Vagina (tissue), 2 donors: ENCODE measurements at places on chromosomes 13 and 19.

DNA sequence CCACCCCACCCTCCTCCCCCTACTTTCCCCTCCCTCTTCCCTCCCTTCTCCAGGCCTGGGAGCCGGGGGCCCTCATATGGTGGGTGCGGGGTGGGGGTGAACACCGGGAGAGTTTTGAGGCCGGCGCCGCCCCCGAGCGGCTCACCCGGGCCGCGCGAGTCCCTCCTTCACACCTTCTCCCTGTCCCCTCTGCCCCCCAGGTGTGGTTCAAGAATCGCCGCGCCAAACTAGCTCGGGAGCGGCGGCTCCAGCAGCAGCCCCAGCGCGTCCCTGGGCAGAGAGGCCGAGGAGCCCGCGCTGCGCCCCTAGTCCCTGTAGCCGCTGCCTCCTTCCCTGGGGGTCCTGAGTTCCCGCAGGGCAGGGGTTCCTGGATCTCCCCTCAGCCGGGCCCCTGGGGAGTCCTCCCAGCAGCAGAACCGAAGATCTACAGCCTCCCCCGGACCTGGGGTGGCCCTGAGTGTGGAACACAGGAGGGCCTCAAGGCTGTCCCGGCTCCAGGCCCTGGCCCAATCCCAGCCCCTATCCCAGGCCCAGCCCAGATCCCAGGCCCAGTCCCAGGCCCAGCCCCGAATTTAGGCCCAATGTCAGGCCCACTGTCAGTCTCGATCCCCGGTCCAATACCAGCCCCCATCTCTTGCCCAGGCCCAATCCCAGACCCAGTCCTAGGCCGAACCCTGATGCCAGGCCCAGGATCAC, 1.7 kb downstream of the TPRX2 start:
- DNase-seq: no peak

DNA sequence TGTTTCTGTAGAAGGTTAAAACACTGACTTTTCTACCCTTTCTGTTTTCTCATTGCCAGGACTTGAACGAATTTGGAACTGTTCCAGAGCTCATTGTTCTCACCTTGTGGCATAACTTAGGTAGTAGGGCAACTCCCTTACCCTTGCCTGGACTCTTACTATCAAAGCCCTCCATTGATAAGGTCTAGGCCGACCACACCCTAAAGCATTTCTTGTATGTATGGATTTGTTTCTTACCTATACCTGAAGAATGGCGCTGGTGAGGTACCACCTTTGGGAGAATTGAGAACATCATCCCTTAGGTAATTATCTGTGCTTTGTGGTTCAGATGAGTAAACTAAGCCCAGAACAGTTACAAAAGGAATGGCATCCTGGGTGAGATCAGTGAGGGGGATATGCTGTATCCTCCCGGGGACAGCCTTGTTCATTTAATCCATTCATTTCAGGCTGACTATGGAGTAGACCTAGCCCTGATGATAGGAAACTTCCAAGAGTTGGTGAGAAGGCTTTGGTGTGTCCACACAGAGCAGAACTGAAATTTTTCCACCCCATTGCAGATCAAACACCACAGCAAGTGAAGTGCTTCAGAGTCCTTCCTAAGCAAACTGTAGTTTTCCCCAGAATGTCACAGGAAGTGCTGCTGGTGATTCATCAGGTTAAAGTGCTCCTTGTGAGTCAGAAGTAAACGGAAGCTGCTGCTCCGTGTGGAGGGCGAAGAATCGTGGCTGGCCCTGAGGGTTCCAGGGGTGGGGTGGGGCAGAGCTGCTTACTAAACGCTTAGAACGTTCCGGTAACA, 113.0 kb downstream of the TEX26 start:
- no peak for DNase-seq

DNA sequence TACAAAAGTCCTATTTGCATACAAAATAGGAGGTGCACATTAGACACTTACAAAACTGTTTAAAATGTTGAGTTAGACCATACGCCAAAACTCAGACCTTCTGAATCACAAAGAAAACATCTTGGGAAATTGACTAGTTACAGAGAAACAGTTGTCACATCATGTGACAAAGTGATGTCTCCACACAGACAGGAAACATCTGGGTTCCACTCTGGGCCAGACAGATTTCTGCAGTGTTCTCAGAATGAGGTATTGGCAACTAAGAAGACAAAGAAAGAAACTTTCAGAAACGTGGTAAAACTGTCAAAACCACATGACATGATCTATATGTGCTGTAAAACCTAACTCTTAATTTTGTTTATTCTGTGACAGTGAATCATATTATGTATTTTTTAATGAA, 6.7 kb downstream of the ZNF793 start:
- DNase-seq: no peak

GRCh38 chr13:33207615-33207961, 78.0 kb downstream of the STARD13 start:
- DNase-seq: no peak

- no peak for DNase-seq
Observed at GRCh38 chr13:76717092-76717491, 169.1 kb downstream of the KCTD12 start.

DNA sequence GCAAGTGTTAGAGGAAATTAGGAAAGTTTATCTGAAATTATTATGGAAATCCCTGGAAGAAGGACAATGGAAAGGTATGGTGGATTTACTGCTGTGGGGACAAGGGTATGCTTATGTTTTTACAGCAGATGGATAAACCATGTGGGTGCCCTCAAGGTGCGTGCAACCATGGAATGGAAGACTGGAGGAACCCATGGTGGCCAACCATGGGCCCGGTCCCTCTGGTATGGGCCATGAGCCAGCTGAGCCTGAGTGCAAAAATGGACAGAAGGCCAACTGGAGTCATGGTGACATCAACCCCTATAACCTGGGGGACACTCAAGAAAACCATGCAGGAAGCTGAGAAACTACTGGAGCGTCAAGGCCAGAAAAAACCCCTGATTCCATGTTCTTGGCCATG, 46.1 kb upstream of the ZNF726 start:
- DNase-seq: no peak

- no peak for DNase-seq
Observed at GRCh38 chr13:67095621-67096020, 134.5 kb downstream of the PCDH9 start.

GRCh38 chr13:44120849-44121755, 241.4 kb downstream of the LACC1 start:
- no peak for DNase-seq

DNA sequence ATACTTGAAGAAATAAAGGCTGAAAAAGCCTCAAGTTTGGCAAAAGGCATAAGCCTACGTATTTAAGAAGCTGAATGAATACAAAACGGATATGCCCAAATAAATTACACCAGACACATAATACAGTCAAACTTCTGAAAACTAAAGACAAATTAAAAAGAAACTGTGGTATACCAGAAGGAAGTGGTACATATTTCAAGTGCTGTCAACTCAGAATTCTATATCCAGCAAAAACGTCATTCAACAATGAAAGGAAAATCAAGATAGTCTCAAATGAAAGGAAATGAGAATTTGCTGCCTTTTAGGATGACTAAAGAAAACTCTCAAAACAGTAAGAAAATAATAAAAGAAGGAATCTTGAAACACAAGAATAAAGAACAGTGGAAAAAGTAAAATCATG, 69.5 kb downstream of the POLR1D start:
- no peak for DNase-seq

GRCh38 chr13:96672016-96672415, 322.3 kb downstream of the OXGR1 start:
- no peak for DNase-seq

DNA sequence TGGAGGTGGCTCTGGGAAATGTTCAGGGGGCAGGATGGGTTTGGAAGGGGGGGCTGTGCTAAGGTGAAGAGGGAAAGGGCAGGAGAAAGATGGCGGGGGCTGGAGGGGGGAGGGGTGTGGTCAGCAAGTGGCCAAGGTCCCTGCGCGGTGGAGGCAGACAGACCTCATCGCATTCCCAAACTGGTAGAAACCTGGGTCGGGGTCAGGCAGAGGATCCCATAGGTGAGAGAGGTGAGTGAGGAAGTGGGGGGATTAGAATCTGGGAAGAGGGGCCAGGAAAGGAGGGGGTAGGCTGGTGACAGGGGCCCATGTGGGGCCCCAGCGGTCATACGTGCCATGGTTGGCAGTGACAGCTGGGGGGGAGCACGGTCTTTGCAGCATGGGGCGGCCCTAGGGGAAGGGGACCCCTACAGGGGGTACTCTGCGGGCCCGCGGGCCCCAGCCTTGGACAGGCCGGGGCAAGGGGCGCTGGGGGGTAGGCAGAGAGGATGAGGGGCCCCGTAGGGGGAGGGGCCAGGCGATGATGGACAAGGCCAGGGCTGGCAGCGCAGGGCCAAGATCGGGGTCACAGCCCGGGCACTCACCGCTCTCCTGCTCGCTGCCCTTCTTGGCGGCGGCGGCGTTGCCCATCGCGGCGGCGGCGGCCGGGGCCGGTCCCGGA, 514 bp downstream of the PRKACA start:
- DNase-seq: no peak

DNA sequence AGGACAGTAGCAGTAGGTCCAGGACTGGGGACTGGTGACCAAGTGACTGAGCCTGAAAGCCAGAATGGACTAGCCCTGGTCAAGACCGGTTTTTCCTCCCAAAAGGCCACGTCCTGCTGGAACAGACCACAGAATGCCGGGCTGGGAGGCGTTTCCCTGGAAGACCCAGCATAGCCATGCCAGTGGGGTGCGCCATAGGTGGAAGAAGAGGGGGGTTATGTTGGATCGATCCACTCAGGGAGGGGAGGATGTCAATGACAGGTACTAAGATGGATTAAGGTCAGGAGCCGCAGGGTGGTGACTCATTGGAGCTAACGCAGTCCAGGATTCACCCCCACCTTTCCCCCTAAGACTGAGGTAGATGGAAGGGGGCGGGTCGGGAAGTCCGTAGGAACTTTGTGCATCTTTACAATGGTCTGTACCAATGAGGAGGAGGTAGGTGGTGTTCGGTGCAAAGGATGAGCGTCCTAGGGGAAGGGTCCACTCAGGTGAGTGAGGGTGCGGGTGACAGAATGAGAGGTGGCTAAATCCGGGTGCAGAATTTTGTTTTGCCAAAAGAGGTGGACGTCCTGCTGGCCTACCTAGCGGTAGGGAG, 21.0 kb downstream of the VASP start:
- no peak for DNase-seq

DNA sequence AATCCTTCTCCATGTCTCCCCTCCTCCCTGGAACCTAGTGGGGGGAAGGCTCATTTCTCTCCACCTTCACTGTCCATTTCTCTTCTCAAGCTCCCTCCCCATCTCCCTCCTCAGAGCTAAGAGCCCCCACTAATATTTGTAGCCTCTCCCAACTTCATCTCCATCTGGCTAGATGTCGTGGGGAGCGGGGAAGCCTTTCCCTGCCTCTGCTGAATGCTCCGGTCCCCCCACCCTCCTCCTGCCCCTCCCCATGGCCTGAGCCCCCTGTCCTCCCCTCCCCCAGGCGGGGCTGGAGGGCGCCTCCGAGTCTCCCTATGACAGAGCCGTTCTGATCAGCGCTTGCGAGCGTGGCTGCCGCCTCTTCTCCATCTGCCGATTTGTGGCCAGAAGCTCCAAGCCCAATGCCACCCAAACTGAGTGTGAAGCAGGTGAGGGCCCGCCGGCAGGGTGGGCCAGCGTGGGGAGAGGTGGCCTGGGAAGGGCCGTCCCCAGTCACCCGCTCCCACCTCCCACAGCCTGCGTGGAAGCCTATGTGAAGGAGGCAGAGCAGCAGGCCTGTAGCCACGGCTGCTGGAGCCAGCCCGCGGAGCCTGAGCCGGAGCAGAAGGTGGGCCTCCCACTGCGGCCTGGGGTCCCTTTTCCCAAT, 1.0 kb downstream of the TMEM59L start:
- no peak for DNase-seq

- no peak for DNase-seq
Observed at GRCh38 chr19:5352229-5352763, 11.7 kb upstream of the PTPRS start.

DNA sequence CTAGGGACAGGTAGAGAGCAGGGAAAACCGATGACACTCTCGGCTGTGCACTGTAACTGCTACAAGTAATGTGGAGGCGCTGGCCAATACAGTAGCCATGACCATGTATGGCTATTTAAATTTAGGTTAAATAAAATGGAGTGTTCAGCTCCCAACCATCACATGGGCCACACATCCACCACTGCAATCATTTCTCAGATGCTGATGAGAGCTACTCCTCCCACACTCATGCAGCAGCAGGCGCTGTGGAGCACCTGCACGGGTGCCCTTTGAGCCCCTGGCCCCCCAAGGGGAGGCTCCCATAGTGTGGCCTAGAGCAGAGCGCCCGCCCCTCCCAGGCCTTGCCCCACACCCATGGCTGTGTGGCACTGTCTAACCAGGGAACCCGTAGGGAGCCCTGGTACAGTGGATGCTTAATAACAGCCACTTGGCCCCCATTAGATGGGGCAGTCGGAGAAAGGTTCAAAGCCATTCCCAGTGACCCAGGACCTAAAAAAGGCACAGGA, 6.0 kb downstream of the ACP4 start:
- DNase-seq: no peak

DNA sequence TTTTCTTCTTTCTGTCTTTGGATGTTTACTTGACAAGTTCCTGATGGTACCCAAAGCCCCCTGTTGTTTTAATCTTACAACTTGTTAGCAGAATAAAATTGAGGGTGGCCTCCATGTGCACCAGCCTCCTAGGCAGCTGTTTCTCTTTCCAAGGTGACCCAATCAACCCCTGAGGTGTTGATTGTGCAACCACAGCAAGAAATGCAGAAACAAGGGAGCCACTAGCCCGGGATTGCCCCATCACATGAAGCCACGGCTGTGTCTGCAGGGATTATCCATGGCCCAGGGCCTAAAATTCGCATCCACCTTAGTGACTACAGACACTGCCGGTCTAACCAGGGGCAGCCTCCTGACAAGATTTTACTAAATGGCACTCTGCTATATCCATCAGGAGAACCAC, 14.4 kb downstream of the CEACAM4 start:
- DNase-seq: no peak

DNA sequence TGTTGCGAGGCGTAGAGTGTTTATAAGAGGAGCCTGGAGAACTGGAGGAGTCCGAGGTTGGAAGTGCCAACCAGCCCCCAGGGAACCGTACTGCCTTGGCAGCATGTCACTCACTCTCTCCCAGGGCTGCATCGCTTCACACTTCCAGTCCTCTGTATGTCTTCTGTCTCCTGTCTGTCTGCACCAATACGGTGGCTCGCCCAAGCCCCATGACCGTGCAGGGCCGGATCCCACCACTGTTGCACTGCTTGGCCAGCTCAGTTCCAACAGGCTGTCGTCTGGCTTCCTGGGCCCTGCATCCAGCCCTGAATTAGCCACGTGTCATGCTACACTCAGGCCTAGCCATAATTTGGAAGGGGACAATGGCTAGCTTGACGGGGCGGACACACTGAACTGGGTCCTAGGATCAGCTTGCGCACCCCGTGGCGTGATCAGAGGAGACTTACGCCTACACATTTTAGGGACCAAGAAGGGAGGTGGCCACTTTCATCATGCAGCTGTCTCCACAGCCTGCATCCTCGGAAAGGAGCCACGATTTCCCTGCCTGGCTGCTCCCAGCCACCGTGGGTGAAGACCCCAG, 147.1 kb downstream of the URI1 start:
- no peak for DNase-seq
